ENCODE measurements at places on chromosomes 12 and 14.

- no peak for DNase-seq
Measured at GRCh38 chr14:91238661-91239060, 5.8 kb downstream of the GPR68 start.

DNA sequence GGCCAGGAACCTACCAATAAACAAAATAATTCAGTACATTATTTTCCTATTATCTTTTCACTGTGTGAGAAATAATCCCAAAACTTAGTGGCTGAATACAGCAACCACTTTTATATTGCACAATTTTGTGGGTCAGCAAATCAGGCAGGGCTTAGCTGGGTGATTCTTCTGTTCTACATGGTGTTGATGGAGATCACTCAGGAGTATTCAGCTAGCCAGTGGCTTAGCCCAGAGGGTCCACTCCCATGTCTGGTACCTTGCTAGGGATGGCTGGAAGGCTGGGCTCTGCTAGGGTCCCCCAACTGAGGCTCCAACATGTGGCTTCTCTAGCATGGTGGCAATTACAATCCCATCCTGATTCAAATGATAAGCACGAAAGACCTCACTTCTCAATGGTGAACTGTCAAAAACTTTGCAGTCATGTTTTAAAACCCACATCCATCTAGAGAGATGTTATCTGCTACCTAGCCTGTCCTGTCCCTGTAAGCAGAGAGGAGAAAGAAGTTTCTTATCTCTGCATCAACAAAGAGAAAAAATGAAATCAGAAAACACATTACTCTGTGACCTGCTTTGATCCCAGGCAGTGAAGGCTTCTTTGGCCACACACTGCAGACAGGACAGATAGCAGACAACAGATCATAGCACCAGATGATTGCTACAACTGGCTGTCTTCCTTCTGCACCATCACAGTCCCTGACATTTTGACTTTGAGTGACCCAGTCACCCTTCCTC is 51.0 kb upstream of the MYL2 start:
- DNase-seq: no peak

GRCh38 chr12:97542666-97543280 is 80.2 kb downstream of the RMST start:
- DNase-seq: no peak

DNA sequence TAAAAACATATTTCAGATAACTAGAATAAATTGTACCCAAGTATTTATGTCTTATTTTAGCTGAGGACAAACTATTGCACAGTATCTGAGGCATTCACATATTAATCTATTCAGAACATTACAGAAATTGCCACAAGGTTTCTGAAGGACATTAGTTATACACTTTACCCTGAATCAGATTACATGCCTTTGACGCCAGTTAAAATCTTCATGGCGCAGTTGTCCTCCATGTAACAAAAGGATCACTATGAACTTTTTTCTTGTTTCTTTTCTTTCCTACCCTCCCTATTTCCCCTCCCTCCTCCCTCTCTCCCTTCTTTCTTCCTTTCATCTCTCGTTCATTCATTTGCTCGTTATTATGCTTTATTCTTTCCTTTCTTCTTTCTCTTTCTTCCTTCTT is 176.6 kb upstream of the KITLG start:
- DNase-seq: no peak

DNA sequence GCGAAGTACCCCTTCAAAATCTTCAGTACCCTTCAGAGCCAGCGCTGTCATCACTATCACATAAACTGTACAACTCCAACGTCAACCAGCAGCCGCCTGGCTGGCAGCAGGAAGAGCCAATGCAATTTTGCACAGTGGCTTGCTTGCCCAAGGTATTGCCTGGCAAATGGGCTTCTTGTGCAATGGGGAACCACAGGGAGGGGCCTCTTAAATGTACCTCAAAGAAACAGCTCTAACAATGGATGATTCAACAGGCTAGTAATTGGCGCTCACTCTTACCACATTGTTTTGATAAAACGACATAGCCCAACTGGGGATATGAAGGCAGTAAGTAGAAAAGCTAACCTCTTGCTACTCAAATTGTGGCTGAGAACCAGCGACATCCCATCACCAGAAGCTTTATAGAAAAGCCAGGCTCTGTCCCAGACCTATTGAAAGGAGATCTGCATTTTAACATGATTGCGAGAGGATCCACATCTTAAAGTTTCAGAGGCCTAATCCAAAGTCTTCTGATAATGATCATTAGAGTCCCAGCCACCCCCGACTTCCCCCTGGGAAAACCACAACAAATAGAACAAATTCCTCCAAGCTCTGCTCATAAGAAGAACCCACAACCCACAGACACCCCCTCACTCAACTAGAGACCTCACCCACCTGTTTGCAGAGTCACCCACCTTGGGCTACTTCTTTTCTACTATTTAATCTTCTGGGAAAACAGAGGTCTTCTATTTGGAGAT is 125.3 kb upstream of the HIF1A start:
- DNase-seq: peak; percentile 65

DNA sequence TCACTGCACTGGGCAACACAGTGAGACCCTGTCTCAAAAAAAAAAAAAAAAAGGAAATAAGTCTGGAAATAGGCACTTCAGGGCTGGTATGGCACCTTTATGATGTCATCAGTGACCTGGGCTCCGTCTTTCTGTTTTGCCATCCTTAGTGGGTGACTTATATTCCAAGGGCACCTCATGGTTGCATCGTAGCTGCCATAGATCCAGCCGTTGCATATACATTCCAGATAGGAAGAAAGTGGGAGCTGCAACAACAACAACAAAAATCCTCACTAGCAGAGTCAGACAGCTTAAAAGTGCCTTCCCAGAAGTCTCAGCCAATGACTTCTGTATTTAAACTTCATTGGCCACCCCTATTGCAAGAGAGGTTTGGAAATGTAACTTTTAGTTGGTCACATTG is 26.4 kb downstream of the MYL2 start:
- no peak for DNase-seq

GRCh38 chr14:105168979-105169507 is 467 bp upstream of the JAG2 start:
- peak; percentile 66 for DNase-seq

GRCh38 chr12:22800332-22800731 is 175.4 kb downstream of the ETNK1 start:
- DNase-seq: no peak

- no peak for DNase-seq
Measured at GRCh38 chr14:47674148-47674542, 1.3 kb downstream of the MDGA2 start.

DNA sequence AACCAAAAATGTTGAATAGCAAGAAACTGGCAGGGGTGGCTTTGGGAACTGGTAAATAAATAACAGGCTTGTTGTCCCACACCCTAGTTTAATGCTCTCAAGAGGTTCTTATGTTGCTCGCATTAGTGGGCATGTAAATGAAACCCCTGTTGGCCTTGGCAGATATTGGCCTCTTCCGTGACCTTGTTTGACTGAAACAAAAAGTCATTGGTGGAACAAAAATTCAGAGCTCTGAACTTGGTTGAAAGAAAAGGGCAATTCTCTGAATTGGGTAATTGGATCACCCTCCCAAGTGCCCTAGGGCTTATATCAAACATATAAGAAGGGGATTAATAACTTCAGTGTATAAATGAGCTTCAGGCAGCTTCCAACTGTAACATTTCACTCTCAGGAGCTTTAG is 426.2 kb downstream of the ZFP36L1 start:
- no peak for DNase-seq

DNA sequence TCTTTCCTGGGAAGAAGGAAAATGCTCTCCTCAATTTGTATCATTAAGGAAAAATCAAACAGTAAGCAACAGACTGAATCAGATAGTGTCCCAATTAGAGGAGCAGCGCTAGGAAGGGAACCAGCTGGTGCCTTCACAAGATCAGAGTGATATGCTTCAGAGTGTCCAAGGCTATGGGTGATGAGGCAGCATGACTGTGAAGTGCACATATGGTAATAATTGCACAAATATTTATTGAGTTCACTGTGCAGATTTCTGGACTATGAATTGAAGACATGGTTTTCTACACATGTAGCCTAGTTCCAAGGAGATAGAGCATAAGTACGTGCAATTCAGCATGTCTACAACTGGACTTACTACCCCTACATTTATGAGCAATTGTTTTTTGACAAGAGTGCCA is 78.8 kb upstream of the EVL start:
- DNase-seq: no peak

DNA sequence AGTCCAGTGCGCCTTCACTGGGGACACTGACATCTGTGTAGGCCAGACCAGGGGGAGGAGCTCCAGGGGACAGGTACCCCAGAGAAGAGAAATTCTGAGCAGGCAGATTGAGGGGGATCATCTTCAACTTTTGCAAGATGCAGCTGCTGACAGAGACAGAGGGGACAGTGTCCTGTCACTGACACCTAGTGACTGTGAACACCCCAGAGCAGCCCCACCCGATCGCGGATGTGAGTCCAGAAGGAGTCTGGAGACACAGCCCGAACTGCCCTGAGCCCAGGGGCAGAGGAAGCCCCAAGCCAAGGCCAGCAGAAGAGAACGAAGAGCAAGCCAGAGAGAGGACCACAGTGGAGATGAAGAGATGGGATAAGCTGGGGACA is 21.7 kb upstream of the LRTM2 start:
- no peak for DNase-seq

DNA sequence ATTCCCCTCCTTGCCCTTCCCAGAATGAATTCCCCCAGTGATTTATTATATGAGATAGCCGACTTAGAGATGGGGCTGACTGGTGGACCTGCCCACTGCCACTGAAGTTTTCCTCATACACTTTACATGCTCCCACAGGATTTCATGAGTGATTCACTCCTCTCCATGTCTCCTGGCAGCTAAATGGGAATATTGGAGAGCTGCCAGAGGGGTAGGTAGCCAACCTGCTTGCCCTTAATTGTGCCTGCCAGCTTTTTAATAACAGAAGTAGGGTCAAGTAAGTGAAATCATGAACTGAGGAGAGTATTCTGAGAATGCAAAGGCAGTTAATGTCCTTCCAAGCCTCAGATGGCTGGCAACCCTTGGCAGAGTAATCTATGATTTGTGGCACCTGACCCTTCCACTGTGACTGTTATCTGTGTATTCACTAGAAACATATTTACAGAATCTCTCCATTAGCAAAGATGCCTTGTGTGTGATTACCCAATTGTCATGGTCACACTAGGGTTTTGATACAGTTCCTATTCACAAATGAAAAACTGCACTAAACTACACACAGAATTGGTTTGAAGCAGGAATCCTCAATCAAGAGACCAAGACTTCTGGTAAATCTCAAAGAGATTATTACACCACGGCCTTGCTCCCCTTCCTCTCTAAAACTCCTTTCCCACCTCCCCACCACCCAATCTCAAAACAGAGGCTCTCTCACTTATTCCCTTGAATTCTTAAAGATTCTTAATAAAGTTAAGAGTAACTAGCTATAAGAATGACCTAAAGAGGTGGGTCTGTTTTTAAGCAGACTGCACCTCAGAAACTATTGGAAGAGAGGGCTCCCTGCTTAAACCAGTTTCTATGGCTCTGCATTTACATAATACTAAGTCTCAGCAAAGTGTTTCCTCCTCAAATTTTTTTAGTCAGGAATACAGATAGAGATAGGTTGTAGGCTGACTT is 17.2 kb downstream of the NKX2-1 start:
- no peak for DNase-seq

DNA sequence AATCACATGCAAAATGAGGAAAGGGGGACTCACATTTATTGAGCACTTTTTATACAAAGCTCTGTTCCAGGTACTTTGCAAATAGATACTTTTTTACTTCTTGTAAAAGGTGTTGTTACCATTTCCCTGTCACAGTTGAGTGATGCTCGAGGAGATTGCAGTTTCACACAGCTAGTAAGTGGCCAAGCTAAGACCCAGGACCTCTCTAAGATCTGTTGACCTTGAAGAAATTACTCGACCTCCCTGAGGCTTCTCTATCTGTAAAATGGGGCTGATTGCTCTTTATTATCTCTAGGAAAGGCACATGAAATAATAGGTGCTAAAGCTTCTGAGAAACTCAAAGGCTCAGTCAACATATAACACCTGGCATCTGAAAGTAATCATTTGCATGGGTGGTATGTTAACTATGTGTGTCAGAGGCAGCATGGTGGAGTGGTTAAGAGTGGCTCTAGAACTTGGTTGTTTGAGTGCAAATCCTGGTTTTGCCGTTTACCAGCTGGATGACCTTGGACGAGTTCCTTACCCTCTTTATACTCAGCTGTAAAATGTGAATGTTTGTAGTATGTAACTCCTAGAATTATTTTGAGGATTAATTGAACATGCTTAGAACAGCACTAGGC is 41.5 kb downstream of the IFT81 start:
- DNase-seq: no peak

DNA sequence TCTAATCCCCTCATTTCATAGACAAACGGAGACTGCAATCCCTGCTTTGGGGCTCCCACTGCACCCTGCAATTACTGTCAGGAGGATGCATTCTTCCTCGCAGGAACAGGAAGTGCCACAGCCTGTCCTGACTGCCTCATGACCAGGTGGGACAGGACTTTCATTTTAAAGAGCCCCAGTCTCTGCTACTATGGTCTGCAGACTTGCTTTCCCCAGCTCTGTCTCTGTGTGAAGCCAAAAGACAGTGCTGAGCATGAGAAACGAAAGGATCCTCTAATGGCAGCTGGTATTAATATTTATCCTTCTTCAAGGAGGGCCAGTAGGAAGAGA is 60.0 kb upstream of the PNMA1 start:
- no peak for DNase-seq

- DNase-seq: no peak
Measured at GRCh38 chr12:6839482-6840201, 1.1 kb upstream of the GNB3 start.

DNA sequence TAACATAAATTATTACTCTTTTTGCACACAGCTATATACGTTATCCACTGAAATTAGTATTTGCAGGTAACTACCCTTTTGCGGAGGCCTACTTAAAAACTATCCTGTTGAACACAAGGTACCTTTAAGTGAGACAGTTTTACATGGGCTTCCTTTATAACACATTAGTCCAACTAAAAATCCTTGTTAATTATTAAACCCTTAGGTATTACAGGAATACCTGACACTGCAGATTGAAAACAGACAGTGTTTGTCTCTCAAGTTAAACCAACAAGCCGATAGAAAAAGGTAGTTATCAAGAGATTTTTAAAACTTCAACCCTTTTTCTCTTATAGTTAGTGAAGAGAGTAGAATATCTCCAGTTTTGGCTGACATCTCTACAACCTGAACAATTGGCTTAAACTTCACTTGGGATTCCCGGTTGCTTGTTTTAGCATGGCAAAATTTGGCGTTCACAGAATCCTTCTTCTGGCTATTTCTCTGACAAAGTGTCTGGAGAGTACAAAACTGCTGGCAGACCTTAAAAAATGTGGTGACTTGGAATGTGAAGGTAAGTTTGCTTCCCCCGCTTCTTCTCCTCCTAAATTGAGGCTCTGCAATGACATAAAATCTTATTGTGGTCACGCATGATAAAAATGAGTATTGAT is at the start of gene MIA2:
MIA2 (plus strand) TSS at position 236 of the 647 bp plus-strand sequence; CDS start at position 436, 200 bp downstream.
- no peak for DNase-seq

Measured in KBM-7 (cell line).